ENCODE measurements at places on chromosomes 6 and 20.

DNA sequence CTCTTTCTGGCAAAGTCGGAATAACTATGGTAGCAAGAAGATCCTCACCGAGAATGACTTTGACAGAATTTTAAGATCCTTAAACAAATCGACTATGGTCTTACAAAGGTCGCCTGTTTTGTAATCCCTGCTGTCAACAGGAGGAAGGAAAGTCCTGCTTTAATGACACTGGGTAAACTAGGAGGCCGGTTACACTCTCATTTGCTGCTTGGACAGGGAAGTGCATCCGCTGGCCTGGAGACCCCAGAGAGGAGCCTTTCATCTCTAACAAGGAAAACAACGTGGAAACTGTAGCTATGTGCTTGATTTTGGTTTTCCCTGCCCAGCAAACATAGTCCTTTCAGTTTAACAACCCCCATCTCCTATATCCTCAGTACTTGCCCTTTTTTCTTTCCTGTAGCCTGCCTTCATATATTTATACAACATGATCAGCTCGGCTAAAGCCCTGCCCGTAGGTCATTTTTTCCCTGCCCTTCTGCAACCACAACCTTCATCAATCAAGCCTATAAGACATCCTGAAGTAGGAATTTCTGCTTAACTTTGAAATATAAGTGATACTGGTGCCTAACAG lies 97.2 kb upstream of the RIN2 start:
- no peak for DNase-seq

GRCh38 chr6:39518221-39518620 lies 195.7 kb upstream of the KCNK16 start:
- DNase-seq = no peak

DNA sequence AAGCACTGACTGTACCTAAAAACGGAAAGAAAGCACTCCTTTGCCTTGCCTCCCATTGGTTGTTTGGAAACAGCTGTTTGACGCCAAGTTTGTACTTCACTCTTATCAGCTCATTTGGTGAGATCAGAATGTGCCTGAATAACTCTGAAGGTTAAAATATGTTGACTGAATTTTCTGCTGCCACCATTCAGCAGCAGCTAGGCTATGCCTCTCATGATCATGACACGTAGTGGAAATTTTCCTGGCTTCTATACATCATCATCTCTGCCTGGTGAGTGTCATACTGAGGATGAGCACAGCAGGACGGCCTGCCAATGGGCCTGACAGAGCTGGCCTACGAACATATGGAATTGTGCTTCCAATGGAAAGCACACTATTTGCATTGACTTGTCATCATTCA lies 704.9 kb upstream of the CITED2 start:
- peak; percentile 48 for DNase-seq

- no peak for DNase-seq
These were observed 119.1 kb upstream of the PDE10A start for GRCh38 chr6:165782134-165782533.

DNA sequence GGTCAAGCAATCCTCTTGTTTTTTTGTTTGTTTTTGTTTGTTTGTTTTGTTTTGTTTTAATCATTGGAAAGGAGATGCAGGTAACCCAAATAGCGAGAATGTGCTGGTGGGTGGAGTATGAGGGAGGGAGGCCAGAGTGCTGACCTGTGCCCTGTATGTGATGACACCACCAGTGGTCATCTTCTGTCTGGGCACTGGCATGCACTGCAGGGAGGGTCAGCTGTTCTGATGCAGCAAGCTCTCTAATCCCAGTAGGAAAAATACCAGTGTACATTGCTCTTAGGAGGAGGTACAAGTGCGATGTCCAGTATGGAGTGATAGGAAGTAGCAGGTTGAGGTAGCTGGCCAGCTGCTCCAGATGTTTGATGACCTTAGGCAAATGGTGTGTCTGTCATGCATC lies 2.9 kb upstream of the CST1 start:
- no peak for DNase-seq

- no peak for DNase-seq
These were observed 234.2 kb upstream of the CITED2 start for GRCh38 chr6:139608466-139609261.

- no peak for DNase-seq
These were observed 440.1 kb downstream of the PREX1 start for GRCh38 chr20:48387675-48388074.

DNA sequence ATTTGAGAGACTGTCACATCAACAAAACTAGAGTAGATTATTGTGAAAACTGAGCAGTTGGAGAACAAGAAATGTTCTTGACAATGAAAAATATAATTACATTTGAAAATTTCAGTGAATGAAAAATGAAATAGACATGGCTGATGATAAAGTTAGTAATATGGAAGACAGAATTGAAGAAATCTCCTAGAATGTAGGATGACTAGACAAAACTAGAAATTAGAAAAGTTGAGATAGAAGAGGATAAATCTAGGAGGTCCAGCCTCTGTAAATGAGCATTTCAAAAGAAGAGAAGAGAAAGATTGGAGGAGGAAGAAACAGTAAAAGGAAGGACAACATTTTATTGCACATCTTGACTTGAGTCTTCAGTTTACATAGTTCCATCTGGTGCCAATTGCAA lies 178.7 kb downstream of the NFATC2 start:
- DNase-seq = no peak

- peak; percentile 5 for DNase-seq
These were observed 758.3 kb downstream of the KIF16B start for GRCh38 chr20:15814911-15815310.

DNA sequence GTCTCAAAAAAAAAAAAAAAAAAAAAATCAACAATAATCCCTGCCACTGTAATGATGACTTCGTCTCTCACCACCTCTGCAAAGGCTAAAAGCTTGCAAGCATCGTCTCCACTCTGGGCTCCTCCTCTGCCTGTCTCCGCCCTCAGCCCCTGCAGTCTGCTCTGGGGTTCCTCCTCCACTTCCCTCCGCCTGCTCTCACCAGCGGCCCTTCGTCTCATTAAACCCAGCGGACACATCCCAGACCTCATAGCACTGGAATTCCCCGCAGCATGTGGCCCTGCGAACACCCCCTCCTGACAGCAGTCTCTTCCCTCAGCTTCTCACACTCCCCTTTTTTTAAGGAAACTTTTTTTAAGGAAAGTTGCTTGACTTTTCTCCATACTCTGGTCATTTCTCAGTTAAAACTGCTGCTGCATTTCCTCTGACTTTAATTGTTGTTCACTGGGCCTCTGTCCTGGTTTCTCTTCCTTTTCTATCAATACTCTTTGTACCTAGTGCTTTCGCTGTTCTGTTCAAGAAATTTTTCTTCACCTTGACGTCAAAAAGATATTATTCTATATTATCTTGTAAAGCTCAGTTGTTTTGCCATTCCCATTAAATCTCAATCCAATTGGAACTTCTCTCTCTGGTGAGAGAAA lies 70.9 kb upstream of the PLEKHG1 start:
- DNase-seq = peak; percentile 58

- no peak for DNase-seq
These were observed 26.5 kb downstream of the PDE10A start for GRCh38 chr6:165636402-165637048.

GRCh38 chr6:35980991-35981645 lies 43.3 kb downstream of the SLC26A8 start:
- DNase-seq = no peak
